ENCODE measurements at places on chromosomes 1 and 21.
A peak's percentile ranks its signal among the peaks of the same experiment; 100 is the strongest.

DNA sequence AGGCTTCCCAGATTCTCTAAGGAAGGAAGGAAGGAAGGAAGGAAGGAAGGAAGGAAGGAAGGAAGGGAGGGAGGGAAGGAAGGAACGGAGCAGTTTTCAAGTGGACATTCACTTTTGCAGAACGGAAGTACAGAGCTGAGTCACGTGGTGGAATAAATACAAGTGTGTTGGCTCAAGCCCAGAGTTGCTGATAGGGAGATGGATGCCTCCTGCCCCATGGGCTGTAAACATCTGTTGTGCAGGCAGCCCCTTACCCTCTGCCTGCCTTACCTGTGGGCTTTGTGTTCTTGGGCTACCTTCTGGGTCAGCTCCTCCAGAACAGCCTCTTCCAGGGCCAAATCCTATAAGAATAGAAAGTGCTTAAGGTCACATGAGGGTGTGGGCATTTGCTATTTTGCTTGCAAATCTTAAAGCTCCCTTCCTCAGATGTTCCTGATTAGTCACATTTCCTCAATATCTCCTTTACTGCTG is 121.7 kb downstream of the SMYD2 start:
- DNase-seq: no peak

DNA sequence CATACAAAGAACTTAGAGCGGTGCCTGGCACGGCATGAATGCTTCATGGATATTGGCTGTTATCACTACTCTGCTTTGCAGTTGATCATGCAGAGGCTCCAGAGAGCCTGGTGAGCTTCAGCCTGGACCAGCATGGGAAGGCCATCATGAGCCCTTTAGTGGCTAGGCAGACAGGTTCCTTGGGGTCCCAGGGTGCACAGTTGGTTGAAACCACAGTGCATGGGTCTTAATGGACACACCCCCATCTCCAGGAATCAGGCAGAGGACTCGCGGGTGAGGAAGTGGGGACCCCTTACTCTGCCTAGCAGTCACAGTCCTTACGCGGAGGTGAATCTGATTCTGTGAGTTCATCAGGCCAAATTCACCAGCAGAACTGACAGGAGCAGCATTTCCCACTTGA is 1.1 kb downstream of the GJB5 start:
- DNase-seq: no peak

- DNase-seq: no peak
Measured at GRCh38 chr1:115547696-115548095, 94.1 kb upstream of the VANGL1 start.

DNA sequence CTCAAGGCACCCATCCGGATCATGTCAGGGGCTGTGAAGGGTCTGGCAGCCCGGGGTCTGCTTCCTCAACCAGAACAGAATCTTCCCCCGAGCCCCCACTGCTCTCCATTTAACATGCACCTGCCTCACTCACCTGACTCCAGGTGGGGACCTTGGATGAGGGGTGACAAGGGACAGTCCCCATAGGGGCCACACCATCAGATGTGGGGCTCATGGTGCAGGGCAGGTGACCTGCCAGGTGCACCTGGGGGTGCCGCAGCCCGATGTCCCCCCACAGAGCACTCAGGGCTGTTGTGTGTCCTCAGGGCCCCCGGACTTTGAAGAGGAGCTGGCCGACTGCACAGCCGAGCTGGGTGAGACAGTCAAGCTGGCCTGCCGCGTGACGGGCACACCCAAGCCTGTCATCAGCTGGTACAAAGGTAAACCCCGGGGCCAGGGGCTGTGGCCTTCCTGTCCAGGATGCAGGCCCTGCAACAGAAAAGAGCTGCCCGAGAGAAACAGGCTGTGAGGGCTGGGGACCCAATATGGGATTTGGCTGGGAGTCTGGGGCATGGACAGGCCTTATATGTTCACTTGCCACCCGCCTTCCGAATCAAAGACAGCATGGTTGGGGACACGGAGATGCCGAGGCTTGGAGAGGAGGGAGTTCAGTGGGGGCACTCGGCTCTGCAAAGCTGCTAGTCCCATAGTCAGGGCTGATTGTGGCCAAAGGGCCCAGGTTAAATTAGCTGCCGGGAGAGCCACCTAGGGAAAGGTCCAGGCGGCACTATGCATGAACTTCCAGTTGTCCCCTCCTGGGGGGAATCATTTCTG is 64.6 kb downstream of the TRIM11 start:
- DNase-seq: no peak

- no peak for DNase-seq
Measured at GRCh38 chr1:157181258-157181657, 43.1 kb upstream of the ETV3 start.

- no peak for DNase-seq
Measured at GRCh38 chr21:30710499-30710898, 8.1 kb downstream of the KRTAP21-3 start.

- no peak for DNase-seq
Measured at GRCh38 chr21:34962586-34963222, 86.4 kb downstream of the RUNX1 start.

DNA sequence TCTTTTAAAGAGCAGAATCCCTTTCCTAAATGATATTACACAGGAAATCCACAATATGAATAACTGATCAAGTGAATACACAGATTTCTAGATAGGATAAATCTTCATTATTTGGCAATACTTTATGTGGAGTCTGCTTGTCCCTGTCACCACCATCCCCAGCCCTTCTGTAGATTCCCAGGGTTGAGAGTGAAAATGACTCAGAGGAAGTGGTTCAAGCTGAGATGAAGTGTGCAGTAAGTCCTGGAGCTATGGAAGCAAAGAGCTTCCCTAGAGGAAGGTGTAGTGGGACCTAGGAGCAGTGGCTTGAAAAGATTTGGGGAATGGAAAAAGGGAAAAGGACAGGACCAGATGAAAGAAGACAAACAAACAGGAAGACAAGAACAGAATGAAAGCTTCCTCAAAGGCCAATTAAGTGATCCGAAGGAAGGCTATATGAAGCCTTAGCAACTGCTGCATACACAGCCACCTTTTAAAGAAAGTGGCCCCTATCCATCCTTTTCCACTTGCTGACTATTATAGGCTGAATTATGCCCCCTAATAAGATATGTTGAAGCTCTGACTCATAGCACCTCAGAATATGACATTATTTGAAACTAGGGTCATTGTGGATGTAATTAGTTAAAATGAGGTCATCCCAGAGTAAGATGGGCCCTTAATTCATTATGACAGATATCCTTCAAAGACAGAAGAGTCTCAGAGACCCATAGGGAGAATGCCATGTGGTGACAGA is 96.5 kb upstream of the CAMK1G start:
- DNase-seq: no peak

DNA sequence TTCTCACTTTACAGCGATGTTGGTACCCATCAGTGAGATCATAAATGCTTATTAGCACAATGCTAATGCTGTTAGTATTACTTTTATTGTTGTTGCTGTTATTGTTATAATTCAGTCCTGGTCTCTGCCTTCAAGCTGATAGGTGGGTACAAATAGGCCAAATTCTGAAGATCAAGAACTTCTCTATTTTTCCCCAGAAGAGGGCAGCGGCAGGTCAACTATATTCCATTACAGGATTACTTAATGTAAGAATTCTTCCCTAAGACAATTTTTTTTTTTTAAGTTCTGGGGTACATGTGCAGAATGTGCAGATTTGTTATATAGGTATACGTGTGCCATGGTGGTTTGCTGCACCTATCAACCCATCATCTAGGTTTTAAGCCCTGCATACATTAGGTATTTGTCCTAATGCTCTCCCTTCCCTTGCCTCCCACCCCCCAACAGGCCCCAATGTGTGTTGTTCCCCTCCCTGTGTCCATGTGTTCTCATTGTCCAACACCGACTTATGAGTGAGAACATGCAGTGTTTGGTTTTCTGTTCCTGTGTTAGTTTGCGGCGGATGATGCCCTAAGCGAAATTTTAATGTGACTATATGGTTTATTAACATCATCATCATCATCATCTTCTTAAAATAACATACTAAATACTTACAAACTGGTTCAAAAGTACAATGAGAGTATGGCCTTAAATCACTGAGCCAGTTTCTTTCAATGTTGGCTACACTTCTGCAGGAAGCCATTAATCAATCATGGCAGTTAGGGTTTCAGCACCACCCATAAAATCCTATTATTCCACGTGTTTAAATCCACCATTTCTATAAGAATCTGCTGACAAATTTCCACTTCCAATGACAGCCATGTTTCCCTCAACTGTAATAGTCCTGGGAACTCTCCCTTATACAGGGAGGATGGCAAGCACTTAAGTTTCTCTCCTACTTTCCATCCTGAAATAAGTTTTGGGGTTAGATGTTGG is 19.2 kb downstream of the SLC19A2 start:
- DNase-seq: peak; percentile 63

DNA sequence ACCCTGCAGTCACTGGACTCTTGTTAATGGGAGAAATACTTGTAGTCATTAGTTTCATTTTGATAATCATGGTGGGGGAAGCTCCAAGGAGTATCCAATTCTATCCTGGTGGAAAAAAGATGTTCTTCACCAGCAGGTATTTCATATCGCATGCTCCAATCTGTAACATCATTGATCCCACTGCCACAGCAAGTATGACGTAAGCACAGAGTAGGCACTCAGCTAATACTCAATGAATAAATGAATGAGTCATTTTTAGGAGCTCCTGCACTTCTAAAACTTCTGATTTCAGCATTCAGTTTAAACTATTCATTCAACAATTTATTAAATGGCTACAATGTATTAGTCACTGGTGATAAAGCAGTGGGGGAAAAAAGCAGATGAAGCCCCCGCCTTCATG is 30.3 kb downstream of the RXRG start:
- no peak for DNase-seq

- DNase-seq: no peak
Measured at GRCh38 chr1:216193839-216194443, 229.3 kb downstream of the USH2A start.
